ENCODE measurements at places on chromosomes 3 and 15.

GRCh38 chr3:123713211-123713610 lies 128.4 kb upstream of the HACD2 start:
- no peak for DNase-seq

GRCh38 chr15:98966091-98966787 lies 41.4 kb downstream of the PGPEP1L start:
- DNase-seq = no peak

- peak; percentile 56 for DNase-seq
These were observed 216.1 kb downstream of the ATP8B4 start for GRCh38 chr15:49902685-49903501.

- no peak for DNase-seq
These were observed 38.9 kb upstream of the IREB2 start for GRCh38 chr15:78399091-78399490.

Data from fibroblast of skin of left biceps (primary cell).